Cardiac muscle cell (in vitro differentiated cells and primary cell): ENCODE measurements at places on chromosomes 6 and 20. TPM values are rescaled to one million over a fixed set of nuclear protein-coding genes. Genes with fewer than 3 reads are reported as not detected.

IL17F gene
- polyA plus RNA-seq = not detected in 2 replicates

GNMT gene
- 0.21 and 1.3 TPM in 2 replicates for polyA plus RNA-seq

VWA7 gene
- polyA plus RNA-seq = 9.9 and 12.3 TPM in 2 replicates

ADGRG6 gene
- polyA plus RNA-seq = 2.4 and 3.7 TPM in 2 replicates

NPEPL1 gene
- polyA plus RNA-seq = 58.4 and 81.2 TPM in 2 replicates

DLK2 gene
- 4.6 and 5.0 TPM in 2 replicates for polyA plus RNA-seq

FNDC11 gene
- polyA plus RNA-seq = 0.09 and 2.9 TPM in 2 replicates

OR2B6 gene
- polyA plus RNA-seq = not detected in 2 replicates

KCNG1 gene
- polyA plus RNA-seq = 34.1 and 60.1 TPM in 2 replicates

DNA sequence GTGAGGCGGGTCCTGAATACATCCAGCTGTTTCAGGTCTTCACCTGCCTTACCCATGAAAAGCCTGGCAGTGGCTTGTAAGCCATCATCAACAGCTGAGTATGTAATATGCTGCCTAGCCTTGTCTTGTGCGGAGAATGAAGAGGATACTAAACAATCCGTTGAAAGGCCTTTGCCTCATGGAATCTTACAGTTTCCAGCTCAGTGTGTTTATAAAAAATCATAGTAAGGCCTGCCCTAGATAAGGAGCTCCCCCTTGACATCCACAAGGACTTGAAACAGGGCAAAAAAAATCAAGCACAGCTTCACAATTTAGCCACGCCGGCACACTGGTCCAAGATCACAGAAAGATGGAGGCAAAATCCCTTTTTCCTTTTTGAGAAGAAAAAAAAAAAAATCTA lies 115.7 kb downstream of the KIF16B start:
- DNase-seq = no peak

DNA sequence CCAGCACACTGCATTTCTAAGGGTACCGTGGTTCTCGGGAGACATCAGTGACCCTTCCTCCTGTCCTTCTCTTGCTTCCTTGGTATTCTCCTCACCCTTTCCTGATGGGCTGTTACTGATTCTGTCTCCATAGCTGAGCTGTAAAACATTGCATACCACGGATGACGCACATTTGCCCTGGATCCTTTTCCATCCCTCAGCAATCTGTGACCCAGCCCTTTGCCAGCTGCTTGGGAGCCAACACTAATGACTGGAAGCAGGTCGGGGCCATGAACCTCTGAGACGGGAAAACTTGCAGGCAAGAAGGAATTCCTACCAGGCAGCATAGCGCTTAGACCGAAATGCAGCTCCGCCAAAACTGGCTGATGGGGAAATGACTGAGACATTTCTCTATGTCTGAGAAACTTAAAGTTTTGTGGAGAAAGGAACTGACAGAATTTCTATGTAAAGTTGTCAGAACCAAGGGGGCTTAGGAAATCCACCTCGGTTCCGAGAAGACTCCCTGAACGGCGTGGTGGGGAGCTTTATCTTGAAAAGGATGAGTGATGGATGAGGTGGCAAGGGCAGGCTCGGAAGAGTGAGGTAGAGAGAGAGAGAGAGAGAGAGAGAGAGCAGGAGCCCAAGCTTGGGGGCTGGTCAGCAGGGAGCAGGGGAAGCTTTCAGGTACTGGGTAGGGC lies 19.2 kb downstream of the TUBB2B start:
- DNase-seq = peak; percentile 92

DNA sequence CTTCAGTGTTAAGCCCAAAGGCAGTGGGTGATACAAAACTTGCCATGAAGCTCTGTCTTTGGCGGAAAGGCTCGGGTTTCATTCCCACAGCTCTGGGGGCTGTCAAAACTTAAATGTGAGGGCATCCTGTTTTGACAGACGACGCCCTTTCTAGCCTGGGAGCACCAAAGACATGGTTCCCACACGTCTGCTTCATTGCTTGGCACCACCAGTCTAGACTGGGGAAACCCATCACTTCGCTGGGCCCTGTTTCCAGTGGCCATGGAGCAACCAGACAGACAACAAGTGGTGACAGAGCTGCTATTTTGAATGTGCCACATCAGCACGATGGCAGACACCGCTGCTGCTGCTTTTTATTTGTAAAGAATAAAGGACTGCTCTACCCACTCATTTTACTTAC lies 127.5 kb downstream of the SASH1 start:
- DNase-seq = no peak

DNA sequence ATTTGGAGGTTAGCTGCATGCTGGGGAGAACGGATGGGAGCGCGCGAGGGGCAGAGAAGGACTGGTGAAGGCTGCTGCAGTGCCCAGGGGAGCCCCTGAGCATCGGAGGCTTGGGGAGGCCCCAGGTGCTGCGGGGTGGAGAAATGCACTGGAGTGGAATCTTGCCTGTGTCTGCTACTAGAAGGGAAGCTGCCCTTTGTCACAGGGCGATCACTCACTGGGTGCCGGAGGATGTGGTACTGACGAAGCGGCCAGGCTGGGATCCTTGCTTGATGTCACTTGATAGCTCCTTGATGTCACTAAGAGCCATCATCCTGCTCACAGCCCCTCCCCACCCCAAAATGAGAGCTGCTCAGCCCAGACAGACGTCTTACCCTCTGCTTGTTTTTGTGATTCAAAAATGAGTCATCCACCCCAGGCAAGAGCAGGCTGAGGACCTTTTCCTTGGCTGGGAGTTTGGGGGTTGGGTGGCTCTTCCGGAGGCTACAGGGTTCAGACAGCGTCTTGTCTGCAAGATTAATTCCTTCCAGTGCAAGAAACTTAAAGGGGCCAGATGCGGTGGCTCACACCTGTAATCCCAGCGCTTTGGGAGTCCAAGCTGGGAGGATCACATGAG lies 62.6 kb upstream of the PMEPA1 start:
- no peak for DNase-seq

DNA sequence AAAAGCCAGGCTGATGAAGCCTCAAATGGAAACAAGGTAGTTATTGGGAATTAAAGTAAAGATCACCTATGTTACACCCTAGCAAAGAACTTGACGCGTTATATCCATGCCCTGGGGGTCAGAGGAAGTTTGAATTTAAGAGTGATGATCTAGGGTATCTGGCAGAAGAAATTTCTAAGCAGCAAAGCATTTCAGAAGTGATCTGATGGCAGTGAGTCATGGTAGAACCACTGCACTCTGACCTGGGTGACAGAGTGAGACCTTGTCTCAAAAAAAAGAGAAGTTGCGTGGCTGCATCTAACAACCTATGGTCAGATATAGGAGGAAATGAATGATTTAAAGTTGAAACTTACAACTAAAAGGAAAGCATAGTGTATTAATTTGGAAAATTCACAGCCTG lies 45.2 kb downstream of the SCP2D1 start:
- DNase-seq = no peak

DNA sequence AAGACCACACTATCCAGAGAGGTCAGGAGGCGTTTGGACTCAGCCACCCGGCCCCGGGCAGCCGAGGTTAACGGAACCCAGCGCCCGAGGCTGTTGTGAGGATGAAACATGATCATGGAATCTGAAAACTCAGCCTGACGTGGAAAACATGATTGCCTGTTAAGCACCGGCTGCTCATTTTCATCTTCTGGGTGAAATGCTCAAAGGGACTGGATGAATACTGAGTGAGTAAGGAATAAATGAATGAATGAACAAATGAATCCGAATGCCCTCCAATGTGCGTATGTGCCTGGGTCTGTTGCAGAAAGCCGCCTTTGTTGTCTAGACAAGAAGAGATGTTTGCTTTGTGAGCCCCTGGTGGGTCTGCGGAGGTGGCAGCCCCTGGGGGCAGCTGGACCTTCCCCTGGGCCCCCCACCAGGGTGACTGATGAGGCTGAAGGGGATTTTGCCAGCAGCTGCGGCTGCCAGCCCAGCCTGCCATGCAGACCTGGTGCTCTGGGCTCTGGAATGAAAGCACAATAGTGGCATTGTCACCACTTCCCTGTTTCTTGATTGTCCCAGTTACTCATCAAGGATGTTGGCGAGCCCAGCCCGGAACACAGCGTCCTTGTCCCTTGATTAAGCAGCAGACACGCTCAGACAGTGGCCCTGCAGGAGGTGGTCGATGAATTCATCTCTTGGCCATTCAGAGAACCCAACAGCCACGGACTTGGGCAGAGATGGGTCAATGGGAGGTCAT lies 211.1 kb downstream of the ANKRD60 start:
- no peak for DNase-seq

GRCh38 chr6:52410979-52411378 lies 9.2 kb upstream of the EFHC1 start:
- DNase-seq = no peak

- DNase-seq = no peak
These were observed 201.0 kb downstream of the PRL start for GRCh38 chr6:22095836-22096235.

DNA sequence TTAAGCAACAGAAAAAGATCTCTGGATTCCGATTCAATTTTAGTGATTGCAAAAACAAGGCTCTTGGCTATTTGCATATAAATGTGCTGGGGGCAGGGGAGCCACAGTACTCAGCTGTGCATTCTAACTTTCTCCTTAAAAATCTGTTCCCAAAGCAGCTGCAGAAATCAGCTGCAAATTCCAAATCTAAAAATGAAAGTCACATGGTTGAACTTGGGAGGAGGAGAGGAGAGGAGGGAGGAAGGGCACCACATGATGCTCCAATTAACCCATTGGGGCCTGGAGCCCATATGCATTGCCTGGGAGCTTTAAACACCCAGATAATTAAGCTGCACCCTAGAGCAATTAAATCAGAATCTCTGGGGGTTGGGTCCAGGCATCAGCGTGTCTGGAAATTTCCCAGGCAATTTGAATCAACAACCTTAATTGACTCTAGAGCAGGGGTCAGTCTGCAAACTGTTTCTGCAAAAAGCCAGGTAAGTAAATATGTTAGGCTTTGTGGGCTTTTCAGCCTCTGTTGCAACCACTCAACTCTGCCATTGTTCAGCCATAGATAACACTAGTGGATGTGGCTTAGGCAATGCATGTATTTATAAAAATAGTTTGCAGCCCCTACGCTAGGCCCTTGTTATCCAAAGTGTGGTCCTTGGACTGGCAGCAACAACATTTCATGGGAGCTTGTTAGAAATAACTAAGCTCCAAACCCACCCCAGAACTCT lies 508.1 kb downstream of the KIF16B start:
- peak; percentile 23 for DNase-seq

GRCh38 chr6:15616261-15616660 lies 46.6 kb downstream of the DTNBP1 start:
- DNase-seq = no peak

GRCh38 chr6:82914511-82914910 lies 151.1 kb downstream of the UBE3D start:
- no peak for DNase-seq

DNA sequence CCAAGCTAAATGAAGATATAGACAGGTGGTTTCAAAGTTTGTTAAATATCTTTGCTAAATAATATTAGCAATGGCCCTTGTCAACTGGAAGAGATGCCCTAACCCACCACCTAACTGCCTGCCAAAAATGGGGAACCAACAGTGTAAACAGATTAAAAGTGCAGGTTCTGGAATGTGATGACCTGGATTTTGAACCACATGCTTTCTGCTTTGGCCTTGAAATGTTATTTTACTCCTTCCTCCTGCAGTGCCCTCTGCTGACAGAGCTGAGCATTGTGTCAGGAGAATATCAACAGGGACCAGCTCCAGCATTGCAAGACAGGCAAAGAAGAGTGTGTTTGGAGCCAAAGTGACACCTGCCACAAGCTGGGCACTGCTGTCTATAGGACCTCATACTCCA lies 226.6 kb downstream of the MYLK4 start:
- DNase-seq = no peak

- DNase-seq = no peak
These were observed 5.2 kb downstream of the TTLL9 start for GRCh38 chr20:31875671-31876070.

DNA sequence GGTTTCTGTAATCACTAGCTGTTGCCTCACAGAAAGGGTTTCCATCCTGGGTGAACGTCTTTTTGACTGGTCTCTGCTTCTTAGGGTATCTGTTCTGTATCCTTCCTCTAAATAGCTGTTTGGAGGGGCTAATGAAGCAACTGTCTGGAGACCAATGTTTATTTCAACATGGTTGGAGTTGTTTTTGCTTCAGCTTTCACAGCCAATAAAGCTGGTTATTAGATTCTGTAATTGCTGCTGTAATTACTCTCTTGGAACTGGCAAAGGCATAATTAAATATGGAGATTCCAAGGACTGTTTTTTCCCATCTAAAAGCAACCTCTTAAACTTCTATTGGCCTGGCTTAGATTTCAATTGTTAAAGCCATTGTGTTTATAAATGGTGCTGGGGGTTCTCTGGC lies 31.9 kb downstream of the CHMP4B start:
- DNase-seq = no peak

GRCh38 chr6:127069659-127070279 lies 48.7 kb upstream of the RSPO3 start:
- peak; percentile 51 for DNase-seq
